CD4-positive, alpha-beta T cell treated with Interleukin-6 at 100 ng/mL for 8 hours (primary cell): ENCODE measurements at places on chromosomes 13 and 19.

DNA sequence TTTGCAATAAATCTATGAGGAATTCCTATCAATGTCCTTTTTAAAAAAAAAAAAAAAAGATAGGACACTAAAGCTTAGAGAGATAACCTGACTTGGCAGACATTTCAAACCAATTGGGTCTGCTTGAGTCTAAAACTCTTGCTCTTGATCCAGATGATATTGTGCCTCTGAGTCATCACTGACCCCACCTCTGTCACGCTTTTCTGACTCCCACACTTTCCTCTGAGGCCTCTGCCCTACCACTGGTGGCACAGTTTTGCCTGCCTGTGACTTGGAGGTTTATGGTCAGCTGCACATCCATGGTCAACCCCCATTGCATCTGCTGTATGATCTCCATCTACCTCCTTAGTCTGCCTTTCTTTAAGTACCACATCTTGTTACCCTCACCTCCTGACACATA, 328.7 kb downstream of the SPRY2 start:
- no peak for DNase-seq

- no peak for DNase-seq
Measured at GRCh38 chr13:27354379-27354778, 70.0 kb upstream of the GTF3A start.

- no peak for DNase-seq
Measured at GRCh38 chr19:56983171-56983570, 136.6 kb upstream of the USP29 start.

- DNase-seq: peak; percentile 33
Measured at GRCh38 chr19:2461751-2462634, 5.2 kb upstream of the LMNB2 start.
